Hepatocyte (in vitro differentiated cells): ENCODE measurements at places on chromosomes 12 and 14. TPM values are rescaled to one million over a fixed set of nuclear protein-coding genes. Genes with fewer than 3 reads are reported as not detected.

DNA sequence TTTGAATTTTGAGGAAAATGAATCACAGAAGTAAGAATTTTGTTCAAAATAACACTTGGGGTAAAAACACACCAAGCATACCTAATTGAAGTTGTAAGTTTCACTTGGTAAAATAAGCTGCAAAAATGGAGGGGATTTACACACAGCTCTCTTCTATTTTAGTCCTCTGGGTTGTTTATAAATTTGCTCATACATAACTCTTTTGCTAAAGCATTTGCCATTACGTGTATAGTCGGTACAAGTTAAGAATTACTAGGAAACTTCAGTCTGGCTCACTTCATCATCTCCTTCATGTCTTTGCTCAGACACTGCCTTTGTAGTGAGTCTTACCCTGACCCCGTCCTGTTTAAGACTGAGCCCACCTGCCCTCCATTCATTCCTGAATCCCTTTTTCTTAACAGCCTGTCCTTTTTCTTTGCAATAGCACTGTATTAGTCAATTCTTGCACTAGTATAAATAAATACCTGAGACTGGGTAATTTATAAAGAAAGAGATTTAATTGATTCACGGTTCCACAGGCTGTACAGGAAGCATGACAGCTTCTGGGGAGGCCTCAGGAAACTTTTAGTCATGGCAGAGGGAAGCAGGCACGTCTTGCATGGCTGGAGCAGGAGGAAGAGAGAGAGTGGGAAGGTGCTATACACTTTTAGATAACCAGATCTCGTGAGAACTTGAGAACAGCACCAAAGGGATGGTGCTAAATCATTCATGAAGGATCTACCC is 451.1 kb downstream of the PCNX1 start:
- no peaks in the 10 kb centered on the region for H3K36me3 ChIP-seq
- no peak overlapping the region for H3K27ac ChIP-seq
- H3K4me3 ChIP-seq: no peak overlapping the region
- DNase-seq: no peak
- no peaks in the 10 kb centered on the region for H3K27me3 ChIP-seq
- peaks cover 38% of the 10 kb centered on the region for H3K4me1 ChIP-seq

- no peak overlapping the region for H3K4me3 ChIP-seq
- H3K36me3 ChIP-seq: no peaks in the 10 kb centered on the region
- H3K4me1 ChIP-seq: peaks cover 32% of the 10 kb centered on the region
- DNase-seq: no peak
- H3K27ac ChIP-seq: peak overlapping the region; percentile 26
Observed at GRCh38 chr14:65303899-65304222, 108.7 kb upstream of the FUT8 start.

GRCh38 chr14:30339311-30339901 is 219.6 kb upstream of the G2E3 start:
- H3K27ac ChIP-seq: no peak overlapping the region
- H3K27me3 ChIP-seq: no peaks in the 10 kb centered on the region
- no peak for DNase-seq
- H3K4me3 ChIP-seq: no peak overlapping the region

DNA sequence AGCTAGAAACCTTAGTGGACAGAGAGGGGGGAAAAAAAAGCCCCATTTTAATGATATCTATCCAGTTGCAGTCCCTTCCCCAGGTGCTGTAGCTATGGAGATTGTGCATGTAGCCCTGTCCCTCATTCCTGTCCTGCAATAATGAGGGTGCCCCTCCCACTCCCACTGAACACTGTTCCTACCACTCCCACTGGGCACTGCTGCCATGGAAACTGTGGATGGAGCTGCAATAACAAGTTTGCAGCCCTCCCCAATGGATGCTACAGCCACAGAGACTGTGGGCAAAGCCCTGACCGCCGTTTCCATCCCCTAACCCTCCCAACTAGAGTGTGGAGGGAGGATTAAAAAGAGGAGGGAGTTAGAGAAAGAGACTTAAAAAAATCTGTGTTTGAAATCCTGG is 238.3 kb downstream of the FUT8 start:
- no peaks in the 10 kb centered on the region for H3K36me3 ChIP-seq
- no peaks in the 10 kb centered on the region for H3K27me3 ChIP-seq
- H3K4me1 ChIP-seq: no peaks in the 10 kb centered on the region
- no peak overlapping the region for H3K27ac ChIP-seq
- no peak for DNase-seq

GRCh38 chr12:76002598-76003354 is 28.8 kb downstream of the PHLDA1 start:
- H3K4me1 ChIP-seq: no peaks in the 10 kb centered on the region
- DNase-seq: no peak
- H3K36me3 ChIP-seq: no peaks in the 10 kb centered on the region
- H3K27me3 ChIP-seq: no peaks in the 10 kb centered on the region
- no peak overlapping the region for H3K27ac ChIP-seq

UBC gene
- 1,410 and 1,439 TPM in 2 replicates for total RNA-seq

- H3K27me3 ChIP-seq: no peaks in the 10 kb centered on the region
- H3K27ac ChIP-seq: no peak overlapping the region
- H3K4me1 ChIP-seq: no peaks in the 10 kb centered on the region
- H3K36me3 ChIP-seq: no peaks in the 10 kb centered on the region
- H3K4me3 ChIP-seq: no peak overlapping the region
Observed at GRCh38 chr12:47882781-47883546, 21.8 kb downstream of the VDR start.

DNA sequence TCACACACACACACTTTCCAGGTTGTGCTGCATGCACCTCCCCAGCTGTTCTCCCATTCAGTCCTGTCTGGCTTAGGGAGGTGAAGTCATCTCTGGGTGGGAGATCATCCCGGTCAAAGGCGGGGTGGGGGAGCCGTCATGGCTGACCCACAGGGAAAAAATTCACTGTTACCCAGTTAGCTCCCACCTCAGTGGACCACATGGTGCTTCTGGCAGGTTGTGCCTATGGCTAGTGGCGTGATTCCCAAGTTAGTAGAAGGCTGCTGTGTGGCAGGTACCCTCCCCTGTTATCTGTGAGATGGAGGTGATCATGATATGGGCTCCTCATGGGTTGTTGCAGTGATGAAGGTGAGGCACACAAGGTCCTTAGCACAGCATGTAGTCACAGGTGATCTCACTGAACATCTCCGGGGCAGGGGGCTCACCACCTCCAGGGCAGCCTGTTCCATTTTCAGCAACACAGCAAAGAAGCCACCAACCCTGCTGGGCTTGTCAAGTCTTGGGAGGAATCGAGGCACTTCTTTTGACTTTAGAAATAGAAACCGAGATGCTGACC is 154.9 kb upstream of the CCND2 start:
- peaks cover 3% of the 10 kb centered on the region for H3K4me1 ChIP-seq
- H3K27me3 ChIP-seq: no peaks in the 10 kb centered on the region
- DNase-seq: no peak
- H3K4me3 ChIP-seq: no peak overlapping the region
